ENCODE measurements at places on chromosomes 5 and 9. TPM values are rescaled to one million over a fixed set of nuclear protein-coding genes. Genes with fewer than 3 reads are reported as not detected.
A peak's percentile ranks its signal among the peaks of the same experiment; 100 is the strongest.

CTXN3 gene
- total RNA-seq: 11.0 TPM

PLGRKT gene
- total RNA-seq: 24.3 TPM

SPINK5 gene
- total RNA-seq: not detected

MAP1B gene
- total RNA-seq: 36.3 TPM

DNA sequence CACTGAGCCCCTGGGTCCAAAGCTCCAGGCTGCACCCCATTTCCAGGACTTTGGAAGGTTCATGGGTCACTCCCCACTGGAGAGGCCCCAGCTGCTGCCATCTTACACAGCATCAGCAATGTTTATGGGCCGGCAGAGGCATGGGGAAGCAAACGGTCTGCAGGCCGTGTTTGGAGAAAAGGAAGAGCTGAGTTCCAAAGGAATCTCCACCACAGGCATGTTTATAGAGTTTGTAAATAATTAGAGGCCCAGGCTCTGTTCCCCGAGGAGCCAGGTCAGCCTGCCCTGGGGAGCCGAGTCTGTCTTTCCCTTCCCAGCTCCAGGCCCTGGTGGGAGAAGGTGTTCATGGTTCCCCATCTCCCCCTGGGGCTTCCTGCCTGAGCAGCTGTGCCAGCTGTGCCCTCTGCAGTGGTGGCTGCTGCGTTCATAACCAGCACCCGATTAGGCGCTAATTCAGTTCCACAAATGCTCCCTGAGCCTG is 64.8 kb downstream of the COL27A1 start:
- ATAC-seq: no peak

GRCh38 chr5:138632900-138633489 is 57.8 kb upstream of the HSPA9 start:
- peak; percentile 66 for ATAC-seq

DNA sequence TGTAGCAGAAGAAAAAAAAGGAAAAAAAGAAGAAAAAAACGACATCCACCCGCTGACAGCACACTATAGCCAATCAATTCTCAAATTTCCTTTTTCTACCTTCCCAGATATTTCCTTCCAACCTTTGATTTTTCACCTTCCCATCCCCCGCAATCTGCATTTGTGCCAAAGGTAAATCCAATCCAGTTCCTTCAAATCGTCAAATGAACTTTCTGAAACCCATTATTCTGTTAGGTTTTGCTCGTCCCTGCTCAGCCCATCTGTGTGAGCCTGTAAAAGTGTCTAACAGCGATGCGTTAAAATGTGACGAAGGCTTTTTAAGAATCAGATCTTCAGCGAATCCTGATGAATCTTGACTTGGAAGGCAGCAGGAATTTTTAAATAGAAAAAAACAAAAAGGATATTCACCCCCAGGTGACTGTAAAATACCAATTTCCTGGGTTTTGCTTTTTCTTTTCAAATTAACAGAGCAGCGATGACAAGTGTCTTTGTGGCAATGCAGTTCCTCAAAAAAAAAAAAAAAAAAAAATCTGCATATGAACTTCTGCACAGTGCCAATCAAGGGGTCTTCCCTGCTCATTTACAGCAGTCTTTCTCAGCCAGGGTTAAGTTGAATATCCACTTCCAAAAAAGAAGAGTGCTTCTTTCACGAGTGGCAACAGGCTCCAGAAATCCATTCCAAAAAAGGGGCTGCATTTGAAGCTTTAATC is 367 bp upstream of the SHC3 start:
- ATAC-seq: no peak

DNA sequence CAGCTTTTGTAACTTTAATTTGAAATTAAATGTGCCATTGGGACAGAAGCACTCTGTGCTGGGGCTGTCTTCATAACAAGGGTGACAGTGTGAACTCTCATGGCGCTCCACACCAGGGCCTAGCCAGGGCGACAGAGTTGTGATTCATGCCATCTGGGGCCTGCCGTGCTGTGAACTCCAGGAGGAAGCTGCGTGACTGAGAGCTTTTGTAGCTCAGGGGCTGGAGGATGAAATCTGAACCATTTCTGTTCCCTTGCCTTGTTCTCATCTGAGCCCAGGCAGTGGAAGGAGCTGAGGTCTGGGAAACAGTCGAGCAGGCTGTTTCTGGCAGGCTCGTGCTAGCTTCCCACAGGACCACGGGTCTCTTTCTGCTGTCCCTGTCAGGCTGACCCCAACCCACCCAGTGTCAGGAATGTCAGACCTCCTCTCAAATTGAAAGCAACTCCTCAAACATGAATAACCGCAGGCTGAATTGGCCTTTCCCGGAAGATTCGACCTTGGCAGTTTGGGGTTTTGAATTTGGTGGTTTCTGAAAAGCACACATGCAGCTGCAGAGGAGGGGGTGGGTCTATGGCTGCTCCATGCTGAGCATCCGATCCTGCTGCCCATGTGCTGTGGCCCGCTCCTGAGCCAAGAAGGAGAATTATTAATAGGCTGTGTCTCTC is 69.2 kb upstream of the RPS23 start:
- peak; percentile 50 for ATAC-seq

DNA sequence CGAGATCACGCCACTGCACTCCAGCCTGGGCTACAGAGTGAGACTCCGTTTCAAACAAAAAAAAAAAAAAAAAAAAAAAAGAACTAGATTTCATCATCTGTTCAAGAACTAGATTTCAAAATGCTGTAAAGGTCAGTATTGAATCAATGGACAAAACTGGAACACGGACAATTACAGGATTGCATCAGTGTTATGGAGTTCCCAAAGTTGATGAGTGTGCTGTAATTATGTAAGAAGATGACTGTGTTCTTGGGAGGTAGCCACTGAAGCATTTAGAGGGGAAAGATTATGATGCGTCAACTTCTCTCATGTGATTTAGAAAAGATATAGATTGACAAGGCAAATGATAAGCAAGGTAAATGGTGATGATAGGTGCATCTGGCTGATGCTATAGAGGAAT is 6.5 kb downstream of the FAM240B start:
- ATAC-seq: no peak

DNA sequence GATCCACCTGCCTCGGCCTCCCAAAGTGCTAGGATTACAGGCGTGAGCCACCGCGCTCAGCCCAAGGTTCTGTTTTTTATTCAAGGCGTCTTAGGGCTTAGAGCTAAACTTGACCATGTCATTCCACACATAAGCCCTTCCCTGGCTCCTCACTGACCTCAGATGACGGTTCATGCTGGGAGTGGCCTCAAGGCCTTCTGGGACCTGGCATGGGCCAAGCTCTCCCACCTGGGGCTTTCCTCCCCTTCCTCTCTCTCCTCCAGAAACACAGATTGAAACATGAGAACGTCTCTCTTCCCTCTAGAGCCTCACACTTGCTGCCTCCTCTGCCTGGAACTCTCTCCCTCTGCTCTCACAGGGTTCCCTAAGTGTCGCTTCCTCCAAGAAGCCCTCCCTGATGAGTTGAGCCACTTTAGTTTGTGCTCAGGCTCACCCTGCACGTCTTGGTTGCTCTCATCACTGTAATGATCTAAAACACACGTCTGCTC is 155.6 kb upstream of the IER5L start:
- ATAC-seq: no peak

- no peak for ATAC-seq
Observed at GRCh38 chr5:59709346-59709821, 184.1 kb downstream of the PDE4D start.

DNA sequence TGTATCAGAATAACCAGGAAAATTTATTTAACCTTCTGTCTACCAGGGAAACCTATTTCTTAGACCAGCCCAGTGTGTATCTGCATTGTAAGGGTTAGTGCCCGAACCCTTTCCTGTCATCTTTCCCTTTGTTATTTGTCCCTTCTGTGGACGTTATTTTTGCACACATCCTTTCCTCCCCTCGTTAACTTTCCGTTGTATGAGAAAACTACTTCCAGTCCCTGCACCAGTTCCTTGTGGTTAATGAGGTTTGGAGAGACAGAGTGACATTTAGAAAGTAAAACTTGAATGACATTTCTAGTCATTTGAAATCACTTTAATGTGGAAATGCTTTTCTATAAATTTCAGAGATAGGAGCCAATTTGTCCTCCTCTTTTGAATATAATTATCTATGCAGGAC is 4.3 kb upstream of the IFNB1 start:
- ATAC-seq: no peak

GRCh38 chr9:90878562-90878961 is 76.9 kb downstream of the SYK start:
- ATAC-seq: no peak

- ATAC-seq: no peak
Observed at GRCh38 chr5:13408616-13409015, 535.9 kb downstream of the DNAH5 start.

- peak; percentile 52 for ATAC-seq
Observed at GRCh38 chr9:110599468-110599867, 19.9 kb upstream of the SVEP1 start.

DNA sequence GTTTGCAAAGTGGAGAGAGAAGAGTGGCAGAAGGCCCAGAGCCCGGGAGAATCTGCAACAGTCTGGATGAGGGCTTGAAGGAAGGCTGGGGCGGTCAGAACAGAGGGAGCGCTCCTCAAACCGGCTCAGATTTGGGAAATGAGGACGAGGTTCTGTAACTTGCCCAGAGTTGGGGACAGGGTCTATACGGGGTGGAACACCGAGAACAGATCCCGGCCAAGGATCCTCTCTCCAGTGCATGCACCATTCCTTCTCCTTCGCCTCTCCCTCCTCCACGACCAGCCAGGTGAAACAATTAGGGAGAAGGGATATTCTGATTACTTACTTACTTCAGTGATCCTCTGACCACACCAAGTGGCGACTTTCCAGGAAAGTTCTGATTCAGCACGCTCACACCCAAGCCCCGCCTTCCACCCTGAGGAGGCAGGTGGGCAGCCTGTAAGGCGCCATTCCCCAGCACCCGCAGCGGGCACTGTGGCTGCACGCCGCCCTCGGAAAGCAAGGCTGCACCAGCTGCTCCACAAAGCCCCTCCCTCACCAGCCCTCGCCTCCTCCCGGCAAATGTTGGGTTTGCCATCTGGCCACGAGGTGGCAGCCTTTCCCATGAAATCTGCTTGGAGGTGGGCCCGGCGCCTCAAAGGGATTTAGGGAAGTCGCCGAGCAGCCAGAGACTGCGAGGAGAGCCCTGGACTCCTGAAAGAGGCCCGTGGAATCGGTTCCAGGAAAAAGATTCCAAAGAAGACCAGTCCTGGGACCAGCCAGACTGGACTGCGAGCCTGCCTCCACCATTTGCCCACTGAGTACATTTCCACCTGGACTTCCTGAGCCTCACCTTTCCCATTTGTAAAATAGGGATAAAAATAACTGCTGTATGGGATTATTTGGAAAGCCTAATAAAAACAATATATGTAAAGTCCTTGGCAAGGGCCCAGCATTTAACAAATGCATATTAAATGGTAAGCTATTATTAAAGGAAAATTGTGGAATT is 22.2 kb upstream of the WWC1 start:
- peak; percentile 98 for ATAC-seq

GRCh38 chr9:134963546-134963945 is 45.8 kb upstream of the FCN1 start:
- ATAC-seq: no peak

- no peak for ATAC-seq
Observed at GRCh38 chr5:149011084-149011483, 51.8 kb downstream of the SH3TC2 start.

GRCh38 chr5:53350368-53350767 is 130.1 kb upstream of the FST start:
- no peak for ATAC-seq

DNA sequence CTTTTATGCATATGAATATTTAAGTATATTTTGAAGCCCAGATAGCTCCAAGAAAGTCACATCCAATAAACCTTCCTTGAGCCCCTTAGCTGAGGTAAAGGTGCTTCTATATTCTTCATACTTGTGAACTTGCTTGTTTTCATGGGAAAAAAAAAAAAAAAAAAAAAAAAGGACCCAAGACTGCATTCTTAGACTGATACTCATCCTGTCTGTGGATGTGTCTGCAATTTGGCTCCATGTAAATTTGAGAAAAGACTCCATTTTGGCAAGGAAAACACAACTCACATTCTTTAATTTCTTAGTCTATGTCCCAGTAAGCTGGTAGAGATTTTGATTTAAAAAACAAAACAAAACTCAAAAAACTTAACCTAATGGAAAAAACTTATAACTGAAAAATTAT is 238.3 kb downstream of the FBXL17 start:
- ATAC-seq: no peak
